ENCODE measurements at places on chromosomes 16 and 17.

DNA sequence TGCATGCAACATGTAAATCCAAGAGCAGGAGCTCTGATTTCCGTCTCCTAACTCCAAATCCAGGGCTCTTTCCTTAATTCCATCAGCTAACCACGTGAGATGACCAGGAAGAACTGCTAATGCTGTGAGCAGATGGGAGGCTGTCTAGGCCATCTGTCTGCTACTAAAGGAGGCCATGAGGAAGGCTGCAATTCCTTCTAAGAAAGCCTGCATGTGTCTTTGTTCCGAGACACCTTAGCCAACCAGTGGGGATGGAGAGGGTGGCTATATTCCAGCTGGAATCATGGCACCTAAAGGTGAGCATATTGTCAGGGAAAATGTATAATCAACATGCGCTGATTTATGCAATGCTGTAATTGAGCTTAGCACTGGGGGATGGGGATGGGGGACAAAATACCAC, 267.2 kb upstream of the CDH5 start:
- no peak for DNase-seq

GRCh38 chr16:46801428-46802049, 29.4 kb downstream of the C16orf87 start:
- DNase-seq, result no peak

DNA sequence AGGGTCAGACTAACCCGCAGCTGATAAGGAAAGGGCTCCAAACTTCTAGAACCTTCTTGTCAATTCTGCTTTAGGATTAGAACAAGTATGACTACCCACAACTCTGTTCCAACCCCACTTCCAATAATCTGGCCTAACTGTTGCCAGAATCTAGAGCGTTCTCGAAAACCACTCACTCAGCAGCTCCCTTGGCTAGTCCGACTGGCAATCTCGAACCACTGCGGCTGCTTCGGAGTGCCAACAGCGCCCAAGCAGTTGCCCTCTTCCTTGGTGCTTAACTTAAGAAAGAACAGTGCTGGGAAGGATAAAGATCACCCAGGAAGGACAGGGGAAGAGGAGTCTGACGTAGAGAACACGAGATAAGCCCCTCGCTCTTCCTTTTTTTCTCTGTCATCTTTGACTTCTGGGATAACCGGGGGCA, 818 bp downstream of the DNAJC7 start:
- DNase-seq, result peak; percentile 63

GRCh38 chr16:79715061-79715460, 114.5 kb upstream of the MAF start:
- DNase-seq, result no peak

GRCh38 chr16:75565640-75566039, 539 bp upstream of the GABARAPL2 start:
- DNase-seq, result no peak

- DNase-seq, result no peak
Observed at GRCh38 chr17:28750178-28751047, 6.6 kb downstream of the TRAF4 start.

DNA sequence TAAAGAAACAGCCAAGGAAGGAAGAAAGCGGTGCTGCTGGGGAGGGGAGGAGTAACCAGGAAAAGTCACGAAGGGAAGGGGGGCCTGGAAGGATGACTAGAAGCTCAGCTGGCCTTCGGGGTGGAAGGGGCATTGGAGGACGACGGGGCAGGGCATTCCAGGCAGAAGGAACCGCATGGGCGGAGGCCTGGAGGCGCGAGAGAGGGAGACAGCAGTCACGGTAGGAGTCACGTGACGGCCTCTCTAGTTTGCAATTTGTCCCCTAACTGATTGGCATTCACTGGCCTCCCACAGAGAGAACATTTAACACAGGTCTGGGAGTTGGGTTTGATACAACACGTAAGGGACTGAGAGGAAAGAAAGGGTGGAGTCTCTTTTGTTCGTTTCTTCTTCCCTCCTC, 63.9 kb downstream of the RTN4RL1 start:
- no peak for DNase-seq

All from C1 segment of cervical spinal cord (tissue), 14 donors.